Activated T-helper 2 cell treated with anti-CD3 and anti-CD28 coated beads, Interferon-gamma antibody, Interleukin-2, Interleukin-4, amounts not matched to agents 10 μg/mL and 5 μg/mL and 100 μg/mL, durations not matched to agents 14 hours and 24 hours and 36 hours (primary cell): ENCODE measurements at places on chromosomes 2 and 18.

GRCh38 chr18:7512348-7512747 lies 54.8 kb upstream of the PTPRM start:
- H3K4me1 ChIP-seq: no peaks in the 10 kb centered on the region
- no peak overlapping the region for H3K27ac ChIP-seq
- H3K27me3 ChIP-seq: no peaks in the 10 kb centered on the region

DNA sequence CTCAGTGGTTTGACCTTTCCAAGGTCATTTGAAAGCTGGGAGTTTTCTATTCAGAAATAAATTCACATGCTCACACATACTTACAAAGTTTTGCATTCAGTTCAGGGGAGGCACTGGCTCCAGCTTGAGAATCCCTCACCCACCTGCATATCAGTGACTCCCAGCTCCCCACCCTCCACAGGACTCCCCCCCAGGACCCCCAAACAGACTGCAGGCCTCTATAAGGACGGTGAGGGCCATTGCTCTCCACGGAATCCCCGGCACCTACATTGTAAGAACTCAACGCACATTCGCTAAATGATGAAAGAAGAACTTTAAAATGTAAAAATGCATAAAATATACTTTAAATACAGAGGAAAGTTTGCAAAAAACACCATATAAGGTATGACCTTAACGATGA lies 97.2 kb upstream of the TEX51 start:
- no peaks in the 10 kb centered on the region for H3K27me3 ChIP-seq
- H3K36me3 ChIP-seq: no peaks in the 10 kb centered on the region
- no peak overlapping the region for H3K27ac ChIP-seq
- H3K4me1 ChIP-seq: no peaks in the 10 kb centered on the region
- no peak for DNase-seq
- no peak overlapping the region for H3K4me3 ChIP-seq

- no peak overlapping the region for H3K27ac ChIP-seq
- no peaks in the 10 kb centered on the region for H3K36me3 ChIP-seq
Observed at GRCh38 chr2:106996171-106996769, 110.3 kb upstream of the ST6GAL2 start.

GRCh38 chr2:100012561-100012960 lies 129.8 kb downstream of the AFF3 start:
- H3K4me1 ChIP-seq: no peaks in the 10 kb centered on the region
- no peak overlapping the region for H3K4me3 ChIP-seq
- no peak for DNase-seq
- H3K27me3 ChIP-seq: peaks cover 3% of the 10 kb centered on the region

GRCh38 chr2:71494523-71495155 lies 41.3 kb downstream of the DYSF start:
- H3K4me3 ChIP-seq: no peak overlapping the region
- no peaks in the 10 kb centered on the region for H3K27me3 ChIP-seq
- DNase-seq: no peak
- H3K27ac ChIP-seq: no peak overlapping the region
- H3K4me1 ChIP-seq: no peaks in the 10 kb centered on the region

- no peak overlapping the region for H3K27ac ChIP-seq
- no peaks in the 10 kb centered on the region for H3K4me1 ChIP-seq
- no peaks in the 10 kb centered on the region for H3K36me3 ChIP-seq
- peaks cover 8% of the 10 kb centered on the region for H3K27me3 ChIP-seq
- H3K4me3 ChIP-seq: no peak overlapping the region
Observed at GRCh38 chr18:21490748-21491147, 109.8 kb downstream of the ESCO1 start.

DNA sequence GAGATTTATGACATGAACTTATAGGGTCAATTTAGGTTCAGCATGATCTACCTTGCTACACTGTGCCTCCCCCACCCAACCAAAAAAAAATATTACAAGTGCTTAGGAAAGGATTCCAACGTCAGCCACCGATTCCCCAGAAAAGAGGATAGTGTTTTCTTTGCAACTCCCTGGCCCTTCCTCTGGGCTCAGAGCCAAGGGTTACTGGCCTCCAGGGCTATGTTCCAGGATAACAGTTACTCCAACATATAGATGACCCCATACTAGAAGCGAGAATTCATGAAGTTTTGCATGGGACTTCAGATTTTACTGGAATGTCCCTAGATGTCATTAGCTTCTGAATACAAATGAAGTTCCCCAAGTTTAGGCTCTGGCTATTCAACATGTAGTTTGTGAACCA lies 172.1 kb downstream of the UPP2 start:
- H3K27ac ChIP-seq: no peak overlapping the region
- H3K4me1 ChIP-seq: no peaks in the 10 kb centered on the region
- no peaks in the 10 kb centered on the region for H3K36me3 ChIP-seq
- H3K27me3 ChIP-seq: no peaks in the 10 kb centered on the region
- no peak overlapping the region for H3K4me3 ChIP-seq

GRCh38 chr2:118841450-118841827 lies 6.0 kb downstream of the EN1 start:
- peaks cover 2% of the 10 kb centered on the region for H3K4me1 ChIP-seq
- no peak overlapping the region for H3K27ac ChIP-seq
- DNase-seq: no peak
- peaks cover 85% of the 10 kb centered on the region for H3K27me3 ChIP-seq
- H3K36me3 ChIP-seq: no peaks in the 10 kb centered on the region

- H3K27me3 ChIP-seq: no peaks in the 10 kb centered on the region
- DNase-seq: no peak
- no peak overlapping the region for H3K4me3 ChIP-seq
- H3K4me1 ChIP-seq: no peaks in the 10 kb centered on the region
- no peak overlapping the region for H3K27ac ChIP-seq
- no peaks in the 10 kb centered on the region for H3K36me3 ChIP-seq
Observed at GRCh38 chr2:6408057-6408456, 457.6 kb downstream of the CMPK2 start.

- H3K27me3 ChIP-seq: no peaks in the 10 kb centered on the region
- no peak for DNase-seq
- no peaks in the 10 kb centered on the region for H3K4me1 ChIP-seq
- no peaks in the 10 kb centered on the region for H3K36me3 ChIP-seq
- no peak overlapping the region for H3K4me3 ChIP-seq
- H3K27ac ChIP-seq: no peak overlapping the region
Observed at GRCh38 chr18:56479841-56480240, 158.6 kb downstream of the TXNL1 start.

GRCh38 chr2:128365217-128365905 lies 46.7 kb upstream of the HS6ST1 start:
- no peaks in the 10 kb centered on the region for H3K27me3 ChIP-seq
- DNase-seq: no peak
- H3K4me3 ChIP-seq: no peak overlapping the region
- H3K36me3 ChIP-seq: no peaks in the 10 kb centered on the region

DNA sequence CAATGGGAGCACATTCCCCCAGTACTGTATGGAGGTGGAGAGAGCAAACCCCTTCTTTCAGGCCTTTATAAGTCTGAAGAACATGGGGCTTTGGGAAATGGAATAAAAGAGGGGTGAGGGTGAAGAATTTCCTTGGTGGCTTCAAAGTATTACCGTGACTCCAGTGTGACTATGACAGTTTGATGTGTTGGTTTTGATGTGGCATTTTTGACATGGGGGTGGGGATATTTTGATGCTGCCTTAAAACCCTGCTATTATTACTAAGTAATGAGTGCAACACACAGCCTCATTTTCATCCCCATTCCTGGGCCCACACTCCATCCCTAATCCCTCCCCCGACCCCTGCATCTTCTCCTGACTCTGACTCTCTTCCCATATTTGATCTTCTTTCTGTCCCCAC lies 23.6 kb downstream of the QPCT start:
- no peaks in the 10 kb centered on the region for H3K36me3 ChIP-seq
- no peak for DNase-seq
- no peak overlapping the region for H3K4me3 ChIP-seq
- H3K4me1 ChIP-seq: peaks cover 26% of the 10 kb centered on the region
- H3K27ac ChIP-seq: no peak overlapping the region
- peaks cover 30% of the 10 kb centered on the region for H3K27me3 ChIP-seq

DNA sequence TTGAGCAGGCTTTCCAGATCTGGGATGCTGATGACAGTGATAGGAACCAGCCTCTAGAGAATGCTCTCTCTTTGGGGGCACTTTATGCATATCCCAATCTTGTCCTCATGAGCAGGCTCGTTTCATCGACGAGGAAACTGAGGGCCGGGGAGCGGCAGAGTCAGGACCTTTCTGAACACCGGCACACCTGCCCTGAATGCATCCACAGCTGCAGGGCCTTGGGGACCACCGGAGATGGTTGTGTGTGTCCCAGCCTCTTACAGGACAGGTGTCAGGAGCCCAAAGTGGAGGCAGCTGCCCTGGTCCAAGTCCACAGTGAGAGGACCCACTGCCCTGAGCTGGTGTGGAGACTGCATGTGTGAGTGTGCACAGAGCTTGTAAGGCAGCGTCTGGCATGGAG lies 47.6 kb upstream of the FAHD2A start:
- H3K4me1 ChIP-seq: no peaks in the 10 kb centered on the region
- H3K4me3 ChIP-seq: no peak overlapping the region
- H3K27ac ChIP-seq: no peak overlapping the region
- no peaks in the 10 kb centered on the region for H3K36me3 ChIP-seq

- H3K4me3 ChIP-seq: no peak overlapping the region
- no peaks in the 10 kb centered on the region for H3K36me3 ChIP-seq
- no peak overlapping the region for H3K27ac ChIP-seq
- H3K27me3 ChIP-seq: no peaks in the 10 kb centered on the region
Observed at GRCh38 chr18:39935598-39935997, 2019.4 kb upstream of the PIK3C3 start.

DNA sequence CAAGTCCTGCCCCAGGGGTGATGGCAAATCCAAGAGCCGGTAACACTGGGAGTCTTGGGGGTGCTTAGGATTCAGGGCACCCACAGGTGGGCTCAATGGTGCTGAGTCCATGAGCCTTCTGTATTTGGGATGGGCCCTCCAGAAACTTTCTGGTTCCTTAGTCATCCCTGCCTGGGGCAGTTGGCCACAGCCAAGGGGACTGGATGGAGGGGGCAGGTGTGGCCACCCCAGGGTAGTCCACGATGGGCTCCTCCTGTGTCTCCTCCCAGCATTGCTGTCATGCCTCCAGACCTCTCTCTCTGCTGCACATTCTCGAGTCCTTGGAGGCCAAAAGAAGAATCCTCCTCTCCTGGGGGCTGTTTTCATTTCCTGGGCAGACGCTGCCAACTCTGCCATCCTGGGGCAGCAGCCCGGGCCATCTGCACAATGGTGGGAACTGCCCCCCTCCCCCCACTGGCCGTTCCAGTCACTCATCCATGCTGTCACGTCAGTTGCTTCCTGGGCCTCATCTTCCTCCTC lies 158.0 kb upstream of the TWIST2 start:
- peaks cover 2% of the 10 kb centered on the region for H3K27me3 ChIP-seq
- no peaks in the 10 kb centered on the region for H3K36me3 ChIP-seq
- DNase-seq: no peak

DNA sequence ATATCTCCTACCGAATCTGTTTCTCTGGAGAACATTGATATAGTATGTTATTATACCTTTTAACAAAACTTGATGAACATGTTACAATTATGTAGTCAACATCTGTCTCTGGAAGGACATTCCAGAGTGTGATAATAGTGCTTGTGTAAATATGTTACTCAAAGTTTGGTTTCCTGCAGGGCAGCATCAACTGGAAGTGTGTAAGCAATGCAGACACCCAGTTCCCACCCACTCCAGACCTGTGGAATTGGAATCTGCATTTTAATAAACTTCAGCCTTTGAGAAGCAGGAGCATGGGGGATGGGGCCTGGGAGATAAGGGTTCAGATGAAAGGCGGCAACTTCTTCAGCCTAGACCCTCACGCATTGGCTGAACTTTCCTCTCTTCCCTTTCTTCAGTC lies 398.9 kb downstream of the RND3 start:
- H3K27me3 ChIP-seq: no peaks in the 10 kb centered on the region
- H3K27ac ChIP-seq: no peak overlapping the region
- no peak for DNase-seq
- no peaks in the 10 kb centered on the region for H3K36me3 ChIP-seq
- H3K4me1 ChIP-seq: no peaks in the 10 kb centered on the region

GRCh38 chr2:112827604-112828185 lies 8.9 kb downstream of the IL1B start:
- H3K36me3 ChIP-seq: no peaks in the 10 kb centered on the region
- H3K4me1 ChIP-seq: peaks cover 32% of the 10 kb centered on the region
- peak overlapping the region; percentile 19 for H3K27ac ChIP-seq
- no peak overlapping the region for H3K4me3 ChIP-seq
- no peak for DNase-seq

GRCh38 chr18:74625157-74625556 lies 27.5 kb downstream of the ZNF407 start:
- DNase-seq: no peak
- H3K27me3 ChIP-seq: no peaks in the 10 kb centered on the region
- H3K4me1 ChIP-seq: peaks cover 6% of the 10 kb centered on the region
- H3K36me3 ChIP-seq: no peaks in the 10 kb centered on the region
- no peak overlapping the region for H3K27ac ChIP-seq
- no peak overlapping the region for H3K4me3 ChIP-seq

- H3K36me3 ChIP-seq: no peaks in the 10 kb centered on the region
- no peak overlapping the region for H3K4me3 ChIP-seq
- no peak for DNase-seq
- no peaks in the 10 kb centered on the region for H3K27me3 ChIP-seq
Observed at GRCh38 chr2:128369602-128370467, 51.2 kb upstream of the HS6ST1 start.

DNA sequence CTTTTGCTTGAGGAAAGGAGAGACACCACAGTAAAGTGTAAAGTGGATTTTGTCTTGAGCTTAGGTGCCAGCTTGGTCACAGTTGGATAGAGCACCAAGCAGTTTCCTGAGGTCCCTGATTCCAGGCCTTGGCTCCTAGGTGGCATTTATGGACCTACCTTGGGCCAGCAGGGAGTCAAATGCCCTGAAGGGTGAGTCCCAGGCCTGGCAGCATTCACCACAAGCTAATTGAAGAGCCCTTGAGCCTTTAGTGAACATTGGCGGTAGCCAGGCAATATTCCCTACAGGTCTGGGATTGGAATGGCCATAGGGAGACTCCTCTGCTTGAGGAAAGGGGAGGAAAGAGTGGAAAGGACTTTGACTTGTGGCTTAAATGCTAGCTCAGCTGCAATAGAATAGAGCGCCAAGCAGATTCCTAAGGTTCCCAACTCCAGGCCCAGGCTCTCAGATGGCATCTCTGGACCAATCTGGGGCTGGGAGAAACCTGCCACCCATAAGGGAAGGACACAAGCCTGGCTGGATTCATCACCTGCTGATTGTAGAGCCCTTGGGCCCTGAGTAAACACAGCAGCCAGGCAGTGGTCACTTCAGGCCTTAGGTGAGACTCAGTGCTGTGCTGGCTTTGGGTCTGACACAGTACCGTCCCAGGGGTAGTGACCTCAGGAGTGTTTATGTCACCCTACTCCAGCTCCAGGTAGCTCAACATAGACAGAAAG lies 137.5 kb upstream of the OTOS start:
- peaks cover 44% of the 10 kb centered on the region for H3K27me3 ChIP-seq
- no peak overlapping the region for H3K27ac ChIP-seq
- DNase-seq: no peak
- no peaks in the 10 kb centered on the region for H3K4me1 ChIP-seq
